Left kidney (tissue), 8 donors: ENCODE measurements at places on chromosomes 12 and 14. TPM values are rescaled to one million over a fixed set of nuclear protein-coding genes. Genes with fewer than 3 reads are reported as not detected.

The RNU4-1 gene
- not detected for polyA plus RNA-seq

The CLEC7A gene
- 2.8 TPM for polyA plus RNA-seq

The MANSC4 gene
- polyA plus RNA-seq: 0.95 TPM

The RTL1 gene
- 0.10 TPM for polyA plus RNA-seq

The FOXJ2 gene
- 25.9 TPM for polyA plus RNA-seq

The USP44 gene
- 2.4 TPM for polyA plus RNA-seq

The TXNRD1 gene
- polyA plus RNA-seq: 65.8 TPM

- DNase-seq: no peak
Measured at GRCh38 chr14:22422238-22422637, 166.8 kb downstream of the DAD1 start.

- no peak for DNase-seq
Measured at GRCh38 chr14:101253948-101254347, 307.3 kb upstream of the DIO3 start.

DNA sequence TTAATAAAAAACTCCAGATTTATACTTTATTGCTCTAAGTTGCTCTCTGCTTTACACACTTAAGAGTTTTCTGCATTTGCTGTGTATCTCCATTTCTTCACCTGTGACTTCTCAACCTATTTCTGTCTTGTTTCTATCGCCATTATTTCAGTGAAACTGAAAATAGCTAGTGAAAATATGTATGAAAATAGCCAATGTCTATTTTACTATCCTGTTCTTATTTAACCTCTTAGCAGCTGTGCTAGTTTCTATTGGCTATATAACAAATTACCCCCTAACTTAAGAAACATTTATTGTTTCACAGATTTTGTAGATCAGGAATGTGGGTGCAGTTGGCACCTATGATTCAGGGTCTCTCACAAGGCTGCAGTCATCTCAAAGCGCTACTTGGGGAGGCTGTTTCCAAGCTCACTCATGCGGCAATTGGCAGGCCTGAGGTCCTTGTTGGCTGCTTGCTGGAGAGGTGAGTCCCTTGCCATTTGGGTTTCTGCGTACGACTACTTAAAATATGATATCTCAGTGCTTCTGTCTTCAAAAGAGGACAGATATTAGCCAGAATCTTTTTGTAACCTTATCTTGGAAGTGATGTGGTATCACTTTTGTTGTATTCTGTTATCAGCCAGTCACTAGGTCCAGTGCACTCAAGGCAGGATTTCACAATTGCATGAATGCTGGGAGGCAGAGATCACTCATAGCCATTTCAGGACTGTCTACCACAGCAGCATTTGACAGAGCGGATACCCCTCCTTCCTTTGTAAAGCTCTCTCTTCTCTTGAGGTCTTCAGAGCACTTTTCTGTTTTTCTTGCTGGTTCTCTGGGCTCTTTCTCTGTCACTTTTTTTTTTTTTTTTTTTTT lies 7.2 kb downstream of the ERC1 start:
- DNase-seq: no peak

GRCh38 chr14:25032092-25032784 lies 17.7 kb downstream of the STXBP6 start:
- DNase-seq: no peak

DNA sequence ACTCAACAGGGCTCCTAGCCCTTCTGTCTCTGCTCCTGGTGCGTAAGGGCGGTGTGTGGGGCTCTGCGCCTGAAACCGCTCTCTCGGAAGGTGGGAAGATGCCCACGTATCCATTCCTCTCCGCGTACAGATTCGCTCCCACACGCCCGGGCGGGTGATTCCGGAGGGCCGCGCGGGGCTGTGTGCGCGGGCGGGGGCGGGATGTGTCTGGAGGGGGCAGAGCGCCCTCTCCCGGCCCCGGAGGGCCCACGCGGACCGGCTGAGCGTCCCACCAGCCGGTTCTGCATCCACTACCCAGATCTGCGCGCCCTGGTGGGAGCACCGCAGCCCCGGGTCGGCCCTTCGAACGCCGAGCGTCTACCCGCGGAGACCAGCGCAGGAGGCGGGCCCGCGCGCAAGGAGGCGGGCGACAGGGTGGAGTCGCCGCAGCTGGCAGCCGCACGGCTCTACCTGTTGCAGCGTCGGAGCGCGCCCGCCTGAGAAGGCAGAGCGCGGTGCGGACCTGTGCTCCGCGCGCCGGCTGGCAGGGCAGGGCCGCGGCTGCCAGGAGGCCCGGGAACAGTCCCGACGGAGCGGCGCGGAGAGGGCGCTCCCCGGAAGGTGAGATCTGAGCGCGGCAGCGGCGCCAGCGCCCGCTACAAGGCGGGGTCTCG lies 1.4 kb upstream of the KCNK13 start:
- peak; percentile 53 for DNase-seq

DNA sequence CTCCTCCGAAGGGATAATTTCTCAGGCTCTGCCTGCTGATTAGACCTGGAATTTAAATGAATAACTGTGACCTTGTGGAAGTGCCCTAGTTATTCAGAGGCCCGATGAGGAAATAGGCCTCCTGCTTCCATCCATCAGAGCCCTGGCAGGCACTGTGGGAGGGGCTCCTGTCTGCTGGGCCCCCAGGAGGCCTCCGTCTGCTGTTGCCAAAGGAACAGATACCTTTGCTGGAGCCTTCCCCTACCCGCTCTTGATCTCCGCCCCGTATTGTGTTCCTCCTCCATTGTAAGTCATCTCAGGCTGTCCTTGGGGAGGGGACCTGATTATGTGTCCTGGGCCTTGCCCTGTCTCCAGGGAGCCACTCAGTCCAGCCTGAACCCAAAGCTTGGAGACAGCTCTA lies 112.3 kb downstream of the NRXN3 start:
- DNase-seq: no peak

GRCh38 chr14:76490735-76491134 lies 114.8 kb downstream of the ESRRB start:
- DNase-seq: no peak

GRCh38 chr12:94433744-94434143 lies 25.9 kb downstream of the CEP83 start:
- DNase-seq: peak; percentile 22

- no peak for DNase-seq
Measured at GRCh38 chr12:12441429-12441807, 84.5 kb downstream of the BORCS5 start.

DNA sequence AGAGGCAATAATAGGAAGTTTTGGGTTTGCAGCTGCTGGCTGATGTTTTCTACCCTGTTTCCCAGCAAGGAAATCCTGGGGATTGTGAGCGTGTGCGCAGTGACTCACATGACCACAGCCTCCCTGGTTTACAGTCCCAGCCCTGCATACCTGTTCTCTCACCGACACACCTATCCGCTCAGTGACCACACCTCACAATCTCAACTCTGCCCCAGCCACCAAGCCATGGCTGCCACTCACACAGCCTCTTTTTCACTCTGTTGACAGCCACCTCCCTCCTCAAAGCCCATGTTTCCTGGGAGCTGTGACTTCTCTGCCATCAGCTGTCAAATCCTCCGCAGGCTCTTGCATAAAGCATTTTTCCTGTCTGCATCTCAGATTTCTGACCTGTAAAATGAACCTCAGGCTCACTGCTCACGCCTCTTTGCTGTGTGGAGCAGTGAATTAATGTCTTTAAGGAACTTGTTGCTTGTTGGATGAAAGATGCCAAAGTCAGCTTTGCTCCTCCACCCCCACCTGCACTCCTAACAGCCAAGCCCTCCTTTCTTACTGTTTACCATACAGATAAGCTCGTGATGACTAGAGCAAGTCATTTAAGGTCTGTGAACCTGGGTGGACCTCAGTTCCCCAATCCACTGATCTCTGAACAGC lies 43.5 kb downstream of the B4GALNT3 start:
- no peak for DNase-seq

- DNase-seq: peak; percentile 42
Measured at GRCh38 chr14:96363751-96364336, 518 bp downstream of the GSKIP start.

- no peak for DNase-seq
Measured at GRCh38 chr12:2490831-2491230, 303.9 kb upstream of the FKBP4 start.

GRCh38 chr14:21704338-21704737 lies 30.7 kb upstream of the OR4E1 start:
- no peak for DNase-seq

DNA sequence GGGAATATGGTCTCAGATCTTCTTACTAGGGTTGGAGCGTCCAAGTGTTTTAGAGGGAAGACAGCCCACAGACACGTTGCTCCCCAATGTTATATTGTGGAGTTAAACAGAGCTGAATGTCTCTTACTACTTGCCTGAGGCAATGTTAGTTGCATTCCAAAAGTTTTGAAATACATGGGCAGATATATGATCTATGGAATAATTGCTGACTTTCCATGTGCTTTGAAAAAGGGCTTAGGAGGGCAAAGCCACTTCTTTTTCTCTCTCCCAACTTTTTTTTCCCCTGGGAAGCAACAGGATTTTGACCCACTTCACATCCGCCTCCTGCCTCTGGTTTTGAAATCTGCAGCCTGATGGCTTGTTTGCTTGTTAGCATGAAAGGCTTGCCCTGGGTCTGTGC lies 33.7 kb upstream of the PAX9 start:
- no peak for DNase-seq

GRCh38 chr14:23131482-23131881 lies 12.4 kb upstream of the CEBPE start:
- no peak for DNase-seq

- DNase-seq: no peak
Measured at GRCh38 chr14:65877624-65878023, 465.1 kb downstream of the FUT8 start.
